Ovary (tissue), 10 donors: ENCODE measurements at places on chromosomes 3 and 15. TPM values are rescaled to one million over a fixed set of nuclear protein-coding genes. Genes with fewer than 3 reads are reported as not detected.

FEZF2 gene
- 0.29 TPM for polyA plus RNA-seq

ADPRH gene
- 2.6 TPM for polyA plus RNA-seq

PCCB gene
- polyA plus RNA-seq: 107 TPM

TMEM62 gene
- 6.6 TPM for polyA plus RNA-seq

IP6K1 gene
- 31.3 TPM for polyA plus RNA-seq

GALNT15 gene
- polyA plus RNA-seq: 28.5 TPM

TMC3 gene
- not detected for polyA plus RNA-seq

ZBTB20 gene
- polyA plus RNA-seq: 10.1 TPM

CFAP100 gene
- polyA plus RNA-seq: 0.06 TPM

ADAMTS9 gene
- polyA plus RNA-seq: 11.8 TPM

BFSP2 gene
- polyA plus RNA-seq: not detected

EOGT gene
- 13.1 TPM for polyA plus RNA-seq

ALS2CL gene
- polyA plus RNA-seq: 3.3 TPM
